ENCODE measurements at places on chromosomes 3 and 15.
A peak's percentile ranks its signal among the peaks of the same experiment; 100 is the strongest.

DNA sequence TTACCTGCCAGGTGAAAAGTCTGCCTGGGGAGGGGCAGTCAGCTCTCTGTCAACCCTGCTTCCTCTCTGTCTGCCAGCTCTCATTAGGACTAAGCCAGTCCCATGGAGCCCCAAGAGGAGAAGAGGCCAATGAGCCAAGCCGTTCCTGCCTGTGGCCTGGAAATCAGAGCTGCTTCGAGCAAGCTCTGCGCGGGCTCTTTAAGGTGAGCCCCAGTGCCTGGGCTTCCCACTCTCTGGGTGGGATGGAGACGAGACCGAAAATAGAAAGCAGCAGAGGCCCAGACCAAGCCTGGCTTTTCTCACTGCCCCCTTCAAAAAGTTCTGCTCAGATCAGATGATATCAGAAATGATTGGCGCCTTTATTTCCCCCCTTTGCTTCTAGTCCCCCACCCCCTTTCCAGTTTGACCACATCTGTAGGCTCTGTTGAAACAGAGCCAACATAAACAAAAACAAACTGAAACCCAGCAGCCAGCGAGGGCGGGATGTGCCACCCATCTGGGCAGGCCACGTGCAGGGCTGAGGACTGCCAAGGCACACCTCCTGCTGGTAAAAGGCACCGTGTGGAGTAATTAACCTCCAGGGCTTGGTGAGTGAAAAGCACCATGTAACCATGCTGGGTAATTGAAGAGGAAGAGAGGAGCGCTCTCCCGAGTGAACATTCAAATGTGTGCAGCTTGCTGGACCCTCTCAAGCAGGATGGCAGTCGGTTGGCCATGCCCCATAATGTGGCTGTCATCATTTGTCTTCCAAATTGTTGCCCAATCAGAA, 471.0 kb upstream of the PROK2 start:
- DNase-seq = peak; percentile 41

DNA sequence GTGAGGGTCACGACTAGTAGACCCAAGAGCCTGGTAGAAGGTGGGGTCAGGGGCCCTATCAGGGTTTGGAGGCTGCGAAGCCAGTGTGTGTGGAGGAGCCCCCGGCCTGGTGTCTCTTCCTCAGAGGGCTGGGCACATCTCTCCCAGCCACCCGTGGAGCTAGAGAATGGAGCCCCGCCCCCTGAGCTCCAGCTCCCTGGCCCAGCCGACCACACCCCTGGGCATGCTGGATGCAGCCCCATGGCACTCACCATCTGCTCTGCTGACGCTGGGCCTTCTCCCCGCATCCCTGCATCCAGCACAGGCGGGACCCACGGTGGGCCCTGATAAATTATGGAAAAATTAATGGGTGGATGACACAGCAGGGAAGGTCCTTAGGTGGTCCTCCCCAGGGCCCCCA, 17.5 kb downstream of the ANKRD63 start:
- no peak for DNase-seq

GRCh38 chr3:152728231-152728980, 106.5 kb upstream of the P2RY1 start:
- DNase-seq = no peak

DNA sequence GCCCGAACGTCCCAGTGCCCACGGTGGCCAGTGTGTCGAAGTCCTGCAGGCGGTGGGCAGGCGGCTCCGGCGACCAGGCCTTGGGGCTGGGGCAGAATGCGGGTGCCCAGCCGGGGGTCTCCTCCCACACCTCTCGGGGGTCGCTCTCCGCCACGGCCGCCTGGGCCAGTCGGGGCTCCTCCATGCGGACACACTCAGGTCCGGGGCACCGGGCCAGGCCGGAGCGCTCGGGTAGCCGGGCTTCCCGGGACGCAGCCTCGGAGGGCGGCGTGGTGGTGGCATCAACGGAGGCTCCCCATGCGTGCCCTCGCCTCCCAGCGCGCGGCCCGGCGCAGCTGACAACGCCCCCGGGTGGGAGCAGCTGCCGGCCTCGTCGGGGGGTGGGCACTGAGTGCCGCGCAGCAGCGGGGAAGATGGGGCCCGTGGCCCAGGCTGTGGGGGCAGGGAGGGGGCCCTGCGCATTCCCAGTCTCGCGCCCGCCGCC, 30.1 kb upstream of the CERS3 start:
- DNase-seq = no peak

- DNase-seq = no peak
Measured at GRCh38 chr3:73024836-73025235, 28.2 kb downstream of the PPP4R2 start.

- DNase-seq = peak; percentile 57
Measured at GRCh38 chr3:58868097-58868779, 181.6 kb downstream of the CFAP20DC start.

- DNase-seq = no peak
Measured at GRCh38 chr3:10581251-10581650, 75.9 kb upstream of the ATP2B2 start.

GRCh38 chr3:128814519-128815317, 64.7 kb upstream of the ACAD9 start:
- DNase-seq = peak; percentile 82

- no peak for DNase-seq
Measured at GRCh38 chr15:76376816-76377215, 40.2 kb downstream of the ISL2 start.

GRCh38 chr3:55782807-55783206, 295.7 kb upstream of the WNT5A start:
- DNase-seq = no peak

DNA sequence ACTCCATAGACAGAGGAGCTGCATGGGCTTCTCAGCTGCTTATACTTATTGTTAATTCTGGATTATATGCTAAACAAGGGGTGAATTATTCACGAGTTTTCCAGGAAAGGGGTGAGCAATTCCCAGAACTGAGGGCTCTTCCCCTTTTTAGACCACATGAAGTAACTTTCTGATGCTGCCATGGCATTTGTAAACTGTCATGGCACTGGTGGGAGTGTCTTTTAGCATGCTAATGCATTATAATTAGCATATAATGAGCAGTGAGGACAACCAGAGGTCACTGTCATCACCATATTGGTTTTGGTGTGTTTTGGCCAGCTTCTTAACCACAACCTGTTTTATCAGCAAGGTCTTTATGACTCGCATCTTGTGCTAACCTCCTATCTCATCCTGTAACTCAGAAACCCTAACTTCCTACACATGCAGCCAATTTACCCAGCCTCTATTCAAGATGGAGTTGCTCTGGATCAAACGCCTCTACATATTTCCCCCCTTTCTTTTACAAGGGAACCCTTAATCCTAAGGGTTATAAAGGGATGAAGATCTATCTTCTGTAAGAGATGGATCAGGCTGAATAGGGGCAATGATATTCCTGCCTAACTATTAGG, 12.1 kb upstream of the DMXL2 start:
- DNase-seq = peak; percentile 76

- no peak for DNase-seq
Measured at GRCh38 chr3:37707428-37708372, 154.0 kb upstream of the CTDSPL start.

DNA sequence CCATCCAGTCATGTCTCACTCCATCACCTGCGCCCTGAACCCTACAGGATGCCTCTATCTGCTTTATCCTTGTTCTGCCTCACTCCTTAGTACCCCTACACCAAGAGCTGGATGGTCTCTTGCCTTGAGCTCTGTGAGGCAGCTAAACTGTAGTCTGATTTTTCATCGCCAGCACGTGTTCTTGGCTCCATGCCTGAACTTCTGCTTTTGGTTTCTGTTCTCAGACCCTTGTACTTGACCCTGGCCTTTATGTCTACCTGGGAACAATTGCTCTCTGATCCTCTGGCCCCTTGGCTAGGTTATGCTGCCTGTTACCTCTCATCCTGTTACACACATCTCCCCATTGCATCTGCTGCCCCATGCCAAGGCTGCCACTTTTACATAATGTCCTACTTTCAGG, 318.0 kb upstream of the LMCD1 start:
- peak; percentile 7 for DNase-seq

Data from suppressor macrophage treated with lipopolysaccharide for 1 hour (primary cell).